ENCODE measurements at places on chromosomes 6 and 20.

DNA sequence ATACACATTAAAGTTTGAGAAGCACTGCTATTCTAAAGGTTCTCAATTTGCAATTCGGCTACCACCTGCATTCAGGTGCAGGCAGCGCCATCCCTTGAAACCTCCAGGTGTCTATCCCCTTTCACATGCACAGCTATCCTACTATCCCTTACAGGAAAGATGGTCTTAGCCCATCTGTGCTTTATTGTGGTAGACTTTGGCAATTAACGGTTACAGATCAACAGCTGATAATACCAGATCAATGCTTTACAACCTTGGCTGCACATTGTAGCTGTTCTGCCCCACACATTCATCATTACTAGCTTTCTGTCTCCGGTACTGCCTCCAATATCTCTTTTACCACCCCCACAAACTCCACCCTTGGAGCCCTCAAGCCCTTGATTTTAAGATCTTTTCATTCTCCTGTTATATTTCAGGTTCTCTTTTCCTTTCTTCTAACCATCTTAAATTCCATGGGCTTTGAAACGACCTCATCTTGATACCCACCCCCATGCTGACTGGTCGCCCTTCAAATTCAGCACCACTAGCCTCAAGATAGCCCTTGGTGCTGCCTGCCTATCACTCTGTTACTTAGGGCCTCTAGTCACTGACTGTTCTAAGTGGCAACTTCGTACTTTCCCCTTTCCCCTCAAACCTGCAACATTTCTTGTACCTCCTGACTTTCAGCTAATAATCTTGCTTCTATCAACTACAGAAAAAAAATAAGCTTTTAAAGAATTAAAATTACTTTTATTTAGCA lies 50.8 kb downstream of the SPTLC3 start:
- no peak for DNase-seq

DNA sequence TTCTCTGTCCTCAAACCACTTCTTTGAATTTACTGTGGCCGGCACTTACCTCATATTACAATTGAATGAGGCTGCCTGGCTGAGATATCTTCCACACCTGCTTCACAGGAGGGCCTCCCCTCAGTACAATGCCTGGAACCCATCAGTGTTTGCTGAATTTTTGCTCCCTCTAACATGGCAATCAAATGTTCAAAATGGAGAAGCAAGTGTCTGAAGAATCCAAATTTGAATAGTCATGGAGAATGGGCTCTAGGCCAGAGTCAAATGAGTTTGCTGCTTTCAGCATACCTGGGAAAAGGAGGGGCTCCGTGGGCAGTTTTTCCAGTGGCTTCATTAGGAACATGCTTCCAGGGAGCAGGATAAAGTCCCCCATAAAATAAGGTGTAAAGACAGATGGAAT lies 564.8 kb downstream of the UTRN start:
- no peak for DNase-seq

DNA sequence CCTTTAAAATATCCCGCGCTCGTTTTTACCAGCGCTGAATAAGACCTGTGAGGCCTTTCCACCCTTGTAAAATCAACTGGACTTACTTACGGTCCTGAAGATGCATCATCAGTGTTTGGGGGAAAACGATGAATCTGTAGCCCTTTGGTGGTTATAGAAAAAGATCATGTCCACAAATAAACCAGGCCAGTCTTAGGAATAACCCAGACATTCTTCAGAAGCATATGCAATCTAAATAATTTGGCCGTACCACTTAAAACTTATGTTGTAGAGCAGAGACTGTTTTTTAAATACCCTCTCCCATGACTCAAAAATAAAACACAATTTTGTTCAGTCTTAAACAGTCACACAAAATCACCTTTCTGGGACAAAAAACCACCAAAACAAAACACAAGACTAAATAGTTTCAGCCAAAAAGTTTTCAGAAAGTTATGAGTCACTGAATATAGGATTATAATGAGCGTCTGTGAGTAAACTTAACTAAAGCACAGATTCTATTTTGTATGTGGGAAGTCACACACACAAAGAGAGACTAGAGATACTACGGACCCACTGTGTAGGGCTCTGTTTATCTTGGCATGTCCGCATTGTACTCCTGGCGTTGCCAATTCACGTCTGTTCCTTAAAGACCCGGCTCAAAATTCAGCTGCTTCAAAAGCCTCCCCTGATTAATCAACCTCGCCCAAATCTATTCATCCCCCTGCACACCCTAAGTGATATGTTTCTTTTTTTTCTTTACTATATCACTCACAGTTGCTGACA lies 26.5 kb upstream of the SMOC2 start:
- no peak for DNase-seq

GRCh38 chr6:54031169-54031568 lies 80.1 kb upstream of the MLIP start:
- DNase-seq, result no peak

DNA sequence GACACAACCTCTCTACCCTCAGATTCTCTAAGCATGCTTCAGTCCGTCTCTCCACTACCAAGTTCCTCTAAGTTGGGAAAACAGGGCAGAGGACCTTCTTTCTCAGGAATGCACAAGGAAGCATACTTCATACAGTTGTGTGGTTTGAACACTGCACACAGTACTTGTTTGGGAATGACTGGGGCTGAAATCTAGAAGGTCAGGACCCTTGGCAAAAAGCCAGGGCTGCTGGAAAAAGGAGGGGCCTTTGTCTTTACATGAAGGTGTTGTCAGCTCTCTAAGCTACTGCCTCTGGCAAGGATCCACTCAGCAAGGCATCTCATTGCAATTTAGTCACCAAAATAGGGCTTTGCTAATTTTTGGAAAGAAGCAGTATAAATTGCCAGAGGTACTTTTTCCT lies 20.7 kb upstream of the HEY2 start:
- no peak for DNase-seq

DNA sequence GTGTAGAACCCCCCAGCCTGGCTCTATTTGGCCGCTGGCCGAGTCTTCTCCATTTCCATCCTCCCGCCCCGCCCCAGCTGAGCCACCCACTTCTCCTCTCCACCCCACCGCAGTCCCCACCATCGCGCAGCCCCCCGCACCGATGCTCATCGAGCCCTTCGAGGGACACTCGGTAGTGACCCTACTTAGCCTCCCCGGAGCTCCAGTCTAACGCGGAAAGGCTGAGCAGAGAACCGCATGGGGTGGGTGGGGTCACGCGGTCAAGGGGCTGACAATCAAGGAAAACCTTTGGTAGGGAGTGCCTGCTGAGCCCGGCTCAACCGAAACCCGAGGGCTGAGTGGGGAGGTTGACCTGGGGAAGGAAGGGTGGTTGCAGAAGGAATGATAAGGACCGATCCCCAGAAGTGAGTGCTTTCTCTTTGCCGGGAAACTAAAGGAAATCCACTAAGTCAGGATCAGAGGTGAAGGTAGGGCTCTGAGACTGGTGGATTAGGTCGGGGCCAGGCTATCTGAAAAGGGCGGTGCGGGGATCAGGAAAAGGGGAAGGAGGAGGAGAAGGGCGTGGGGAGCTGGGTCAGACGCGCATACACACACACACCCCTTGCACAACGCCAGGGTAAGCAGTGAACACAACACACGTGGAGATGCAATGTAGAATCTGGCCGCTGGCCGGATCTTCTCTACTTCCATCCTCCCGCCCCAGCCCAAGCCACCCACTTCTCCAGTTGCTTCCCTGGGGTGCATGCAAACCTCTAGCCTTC lies 49.8 kb downstream of the CPXM1 start:
- no peak for DNase-seq

GRCh38 chr6:136604928-136605510 lies 54.8 kb upstream of the MAP7 start:
- DNase-seq, result no peak

GRCh38 chr6:37653933-37654565 lies 43.6 kb downstream of the MDGA1 start:
- peak; percentile 52 for DNase-seq

Measured in H54 (cell line).